CD8-positive, alpha-beta memory T cell (primary cell): ENCODE measurements at places on chromosomes 7 and 10.

DNA sequence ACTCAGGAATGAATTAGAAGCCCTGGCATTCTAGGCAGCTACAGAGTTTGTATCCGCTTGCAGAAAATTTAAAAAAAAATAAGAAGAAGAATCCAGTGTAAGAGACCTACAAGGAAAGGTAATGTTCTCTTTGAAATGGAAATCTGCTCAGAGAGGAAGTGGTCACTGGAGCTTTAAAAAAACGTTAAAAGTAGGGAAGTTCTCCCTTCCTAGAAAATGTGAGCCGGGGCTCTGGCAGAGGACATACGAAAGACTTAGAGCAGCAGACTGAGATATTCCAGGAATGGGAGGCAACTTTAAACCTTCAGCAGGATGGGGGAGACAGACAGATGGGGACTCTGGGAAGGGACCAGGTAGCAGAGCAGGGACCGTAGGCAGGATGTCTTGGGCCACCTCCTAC, 149.4 kb upstream of the NPS start:
- no peak for DNase-seq

DNA sequence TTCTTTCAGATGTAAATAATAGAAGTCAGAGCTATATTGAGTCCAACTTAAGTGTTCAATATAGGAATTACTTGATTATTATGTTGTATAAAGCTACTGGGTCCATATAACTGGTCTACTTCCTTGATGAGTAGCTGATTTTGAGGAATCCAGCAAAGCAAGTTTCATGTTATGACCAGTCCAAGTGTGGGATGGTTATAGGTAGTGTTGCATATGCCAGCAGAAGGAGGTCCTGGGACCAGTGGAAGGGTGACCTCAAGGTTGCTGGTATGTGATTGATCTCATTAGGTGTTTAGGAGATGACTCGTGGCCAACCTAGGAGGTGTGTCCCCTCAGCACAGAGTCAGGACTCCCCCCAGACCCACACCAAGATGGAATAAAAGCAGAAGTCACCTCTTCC, 551.5 kb downstream of the KCNMA1 start:
- DNase-seq: no peak

DNA sequence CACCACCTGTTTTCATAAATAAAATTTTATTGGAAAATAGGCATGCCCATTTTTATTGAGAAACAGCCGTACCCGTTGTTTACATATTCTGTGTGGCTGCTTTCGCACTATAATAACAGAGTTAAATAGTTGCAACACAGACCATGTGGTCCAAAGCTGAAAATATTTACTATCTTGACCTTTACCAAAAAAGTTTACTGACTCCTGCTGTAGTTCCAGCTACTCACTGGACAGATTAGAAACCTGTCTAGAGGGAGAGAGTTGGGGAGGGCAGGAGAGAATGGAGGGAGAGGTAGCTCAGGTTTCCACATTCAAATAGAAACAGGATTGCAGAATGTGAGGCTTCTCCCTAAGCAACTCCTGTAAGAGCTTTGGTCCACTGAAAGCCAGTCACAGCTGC, 55.1 kb upstream of the GLCCI1 start:
- DNase-seq: no peak

DNA sequence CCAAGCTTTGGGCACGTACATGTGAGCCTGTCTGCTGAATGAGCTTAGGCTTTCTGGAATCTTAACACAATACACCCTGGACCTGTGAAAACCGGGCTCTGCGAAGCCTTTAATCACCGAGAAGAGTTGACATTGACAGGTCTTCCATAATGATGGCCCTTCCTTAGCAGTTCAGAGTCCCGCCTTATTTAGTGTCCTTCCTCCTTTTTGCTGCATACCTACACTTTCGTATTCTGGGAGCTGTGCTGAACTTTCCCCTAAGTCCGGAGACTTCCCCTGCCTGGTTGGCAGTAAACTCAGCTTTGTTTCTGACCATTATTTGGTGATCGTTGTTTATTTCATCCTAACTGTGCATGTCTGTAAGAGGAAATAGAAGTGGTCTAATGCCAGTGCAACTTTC, 212.0 kb downstream of the CAMK1D start:
- DNase-seq: no peak

GRCh38 chr10:110312206-110312605, 7.5 kb upstream of the SMNDC1 start:
- DNase-seq: no peak

DNA sequence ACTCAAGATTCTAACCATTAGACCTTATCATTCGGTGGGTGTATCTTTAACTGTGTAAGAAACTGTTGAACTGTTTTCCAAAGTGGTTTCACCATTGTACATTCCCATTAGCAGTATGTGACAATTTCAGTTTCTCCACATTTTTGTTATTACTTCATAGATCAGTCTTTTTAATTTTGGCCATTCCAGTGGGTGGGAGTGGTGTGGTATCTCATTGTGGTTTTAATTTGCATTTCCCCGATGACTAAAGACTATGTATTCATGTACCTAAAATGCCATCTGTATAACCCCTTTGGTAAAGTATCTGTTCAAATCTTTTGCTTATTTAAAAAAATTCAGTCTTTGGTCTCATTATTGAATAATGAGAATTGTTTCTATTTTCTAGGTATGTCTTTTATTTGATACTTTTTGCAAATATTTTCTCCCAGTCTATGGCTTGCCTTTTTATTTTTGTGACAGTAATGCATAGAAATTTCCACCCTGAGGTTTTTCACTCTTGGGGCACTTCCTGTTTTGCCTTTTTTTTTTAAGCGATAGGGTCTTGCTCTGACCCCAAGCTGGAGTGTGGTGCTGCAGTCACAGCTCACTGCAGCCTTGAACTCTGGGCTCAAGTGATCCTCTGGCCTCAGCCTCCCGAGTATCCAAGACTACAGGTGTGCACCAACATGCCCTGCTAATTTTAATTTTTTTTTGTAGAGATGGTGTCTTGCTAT, 141.1 kb upstream of the ITGB1 start:
- DNase-seq: no peak

- no peak for DNase-seq
These were observed 88.2 kb downstream of the CHRM2 start for GRCh38 chr7:136956671-136957070.

DNA sequence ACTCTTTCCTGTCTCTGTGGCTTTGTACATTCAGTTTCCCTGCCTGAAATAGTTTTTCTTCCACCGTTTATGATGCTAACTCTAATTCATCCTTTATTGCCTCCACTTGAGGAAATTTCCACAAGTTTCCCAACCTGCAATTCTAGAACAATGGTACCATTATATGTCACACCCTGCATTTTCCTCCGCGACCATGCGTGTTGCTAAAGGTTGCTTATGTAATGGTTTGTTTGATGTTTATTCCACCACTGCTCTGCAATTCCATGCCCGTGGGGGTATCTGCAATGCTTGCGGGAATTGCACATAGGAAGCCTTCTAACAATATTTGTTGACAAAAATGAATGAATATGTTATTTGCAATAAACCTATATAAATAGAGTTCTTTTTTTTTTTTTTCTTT, 69.5 kb upstream of the ST8SIA6 start:
- DNase-seq: no peak

DNA sequence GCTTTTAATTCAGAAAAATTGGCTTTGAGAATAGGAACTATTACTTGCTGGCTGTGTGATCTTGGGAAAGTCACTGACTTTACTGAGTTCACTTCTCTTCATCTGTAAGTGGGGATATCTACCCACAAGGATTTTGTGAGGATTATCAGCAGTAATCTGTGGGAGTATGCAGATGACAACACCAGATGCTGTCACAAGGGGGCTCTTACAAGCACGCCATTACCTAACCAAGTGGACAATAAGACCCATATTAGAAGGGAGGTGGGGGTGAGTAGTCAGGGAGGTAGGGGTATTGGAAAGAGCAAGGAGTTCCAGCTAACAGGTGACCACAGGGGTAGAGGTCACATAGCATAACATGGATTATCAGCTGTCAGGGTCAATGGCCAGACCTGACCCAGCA, 569.4 kb downstream of the SUGCT start:
- DNase-seq: no peak

GRCh38 chr10:86367152-86367951, 757 bp upstream of the GRID1 start:
- DNase-seq: no peak

- DNase-seq: no peak
These were observed 78.7 kb downstream of the BEND7 start for GRCh38 chr10:13450069-13450468.

DNA sequence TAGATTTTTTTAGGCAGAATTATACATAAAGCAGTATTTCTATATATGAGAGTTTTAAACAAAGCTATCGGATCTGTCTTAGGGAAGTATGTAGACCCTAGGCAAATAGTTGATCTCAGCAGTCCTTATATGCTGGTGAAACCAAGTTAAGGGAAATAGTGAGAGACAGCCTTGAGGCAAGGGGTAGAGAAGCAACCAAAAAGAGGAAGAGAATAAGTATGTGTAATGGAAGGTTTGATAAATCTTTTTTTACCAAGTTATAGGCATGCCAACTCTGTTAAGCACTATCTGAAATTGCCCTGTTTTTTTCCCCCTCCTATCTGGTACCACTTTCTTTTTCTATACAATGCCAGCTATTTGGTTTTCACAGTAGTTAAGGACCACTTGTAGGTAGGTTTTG, 19.9 kb downstream of the SPAG6 start:
- DNase-seq: no peak

DNA sequence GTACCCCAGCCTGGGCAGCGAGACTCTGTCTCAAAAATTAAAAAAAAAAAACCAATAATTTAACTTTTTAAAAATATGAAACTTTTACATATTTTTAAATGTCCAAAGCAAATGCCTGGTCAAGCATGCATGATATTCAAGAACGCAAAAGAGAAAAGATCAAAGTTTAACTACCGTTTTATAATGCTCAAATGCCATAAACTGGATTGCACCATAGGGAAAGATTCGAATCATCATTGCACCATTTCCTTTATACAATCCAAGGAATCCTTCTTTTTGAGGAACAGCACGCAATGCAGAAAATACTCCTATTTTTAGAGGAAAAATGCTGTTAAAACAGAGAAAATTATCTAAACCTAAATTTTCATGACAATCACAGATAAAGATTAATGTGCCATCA, 20.9 kb downstream of the SLC25A16 start:
- DNase-seq: no peak

DNA sequence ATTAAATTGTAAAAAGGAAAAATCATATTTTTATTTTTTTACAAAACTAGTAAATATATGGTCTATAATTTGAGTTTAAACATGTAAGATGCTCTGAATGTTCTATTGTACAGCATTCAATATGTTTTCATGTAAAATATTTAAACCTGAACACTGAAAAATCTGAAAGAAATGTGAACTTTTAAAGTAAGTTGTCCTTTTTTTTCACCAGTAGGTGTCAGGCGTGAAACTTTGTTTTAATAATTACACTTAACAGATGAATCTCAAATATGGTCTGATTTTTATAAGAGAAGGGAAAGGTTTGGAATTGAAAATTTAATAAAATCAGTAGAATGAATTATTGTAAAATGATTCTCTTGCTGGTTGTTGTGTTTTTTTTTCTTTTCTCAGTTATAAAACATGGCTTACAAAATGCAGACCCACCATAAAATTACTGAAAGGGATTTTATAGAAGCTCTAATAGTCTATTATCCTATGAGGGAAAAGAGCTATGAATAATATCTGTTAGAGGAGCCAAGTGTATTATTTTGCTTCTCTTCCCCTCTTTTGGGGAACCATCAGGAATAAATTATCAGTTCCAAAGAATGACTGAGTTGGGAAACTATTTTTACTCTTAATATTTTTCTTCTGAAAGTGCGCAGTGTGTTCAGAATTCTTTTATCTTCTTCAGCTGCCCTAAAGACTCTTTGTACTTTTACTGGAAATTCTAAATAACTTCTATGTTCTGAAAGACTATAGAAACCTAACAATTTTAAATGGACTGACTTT, 217.7 kb upstream of the FZD1 start:
- DNase-seq: no peak

DNA sequence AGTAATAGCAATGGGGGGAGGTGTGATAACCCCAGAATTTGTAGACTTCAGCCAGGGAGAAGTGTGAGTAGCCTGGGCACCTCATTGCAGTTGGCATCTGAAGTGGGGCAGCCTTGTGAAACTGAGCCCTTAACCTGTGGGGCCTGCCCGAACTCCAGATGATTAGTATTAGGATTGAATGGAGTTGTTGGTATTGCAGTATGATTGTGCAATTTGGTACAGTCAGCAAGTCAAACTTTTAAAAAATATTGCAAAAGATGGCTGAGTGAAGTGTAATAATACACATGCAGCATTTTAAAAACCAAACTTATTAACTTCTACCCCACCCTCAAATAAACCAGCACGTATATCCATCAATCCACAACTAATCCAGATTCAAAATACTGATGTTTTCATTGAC, 9.3 kb downstream of the RBM33 start:
- no peak for DNase-seq

GRCh38 chr10:60943316-60944057, 498 bp downstream of the RHOBTB1 start:
- no peak for DNase-seq

DNA sequence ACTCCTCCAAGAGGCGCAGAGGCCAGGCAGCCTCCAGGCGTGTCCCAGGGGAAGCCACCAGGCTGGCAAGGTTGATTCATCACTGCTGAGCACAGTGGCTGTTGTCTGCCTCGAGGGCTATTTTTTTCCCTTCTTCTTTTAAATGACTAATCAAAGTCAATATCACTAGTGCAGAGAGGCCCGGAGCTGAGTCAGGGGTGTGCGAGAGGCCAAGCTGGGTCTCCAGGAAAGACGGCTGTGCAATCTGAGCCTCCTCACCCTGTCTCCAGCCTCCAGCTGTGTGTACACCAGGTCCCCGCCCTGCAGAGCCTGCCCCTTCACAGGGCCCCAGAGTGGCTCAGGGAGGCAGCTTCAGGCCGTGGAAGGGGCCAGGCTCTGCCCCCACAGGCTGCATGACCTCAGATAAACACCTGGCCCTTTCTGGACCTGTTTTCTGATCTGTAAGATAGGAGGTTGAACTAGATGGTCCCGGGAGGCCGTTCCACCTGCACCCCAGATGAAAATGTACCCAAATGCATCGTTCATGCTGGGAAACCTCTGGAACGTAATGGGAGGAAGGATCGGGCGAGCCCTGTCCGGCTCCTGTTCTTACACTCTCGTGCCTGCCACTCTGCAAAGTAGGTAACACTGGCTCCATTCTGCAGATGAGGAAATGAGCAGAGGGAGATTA, 3.7 kb downstream of the STX1A start:
- no peak for DNase-seq
